SW480 (cell line): ENCODE measurements at places on chromosomes 11 and 22.

GRCh38 chr11:8285796-8286195, 22.1 kb upstream of the LMO1 start:
- DNase-seq, result no peak

- DNase-seq, result no peak
These were observed 22.4 kb downstream of the MMP10 start for GRCh38 chr11:102757823-102758549.

GRCh38 chr11:87215236-87215635, 177.5 kb downstream of the TMEM135 start:
- DNase-seq, result no peak

- DNase-seq, result no peak
These were observed 85.4 kb downstream of the MYO18B start for GRCh38 chr22:25827415-25827814.

DNA sequence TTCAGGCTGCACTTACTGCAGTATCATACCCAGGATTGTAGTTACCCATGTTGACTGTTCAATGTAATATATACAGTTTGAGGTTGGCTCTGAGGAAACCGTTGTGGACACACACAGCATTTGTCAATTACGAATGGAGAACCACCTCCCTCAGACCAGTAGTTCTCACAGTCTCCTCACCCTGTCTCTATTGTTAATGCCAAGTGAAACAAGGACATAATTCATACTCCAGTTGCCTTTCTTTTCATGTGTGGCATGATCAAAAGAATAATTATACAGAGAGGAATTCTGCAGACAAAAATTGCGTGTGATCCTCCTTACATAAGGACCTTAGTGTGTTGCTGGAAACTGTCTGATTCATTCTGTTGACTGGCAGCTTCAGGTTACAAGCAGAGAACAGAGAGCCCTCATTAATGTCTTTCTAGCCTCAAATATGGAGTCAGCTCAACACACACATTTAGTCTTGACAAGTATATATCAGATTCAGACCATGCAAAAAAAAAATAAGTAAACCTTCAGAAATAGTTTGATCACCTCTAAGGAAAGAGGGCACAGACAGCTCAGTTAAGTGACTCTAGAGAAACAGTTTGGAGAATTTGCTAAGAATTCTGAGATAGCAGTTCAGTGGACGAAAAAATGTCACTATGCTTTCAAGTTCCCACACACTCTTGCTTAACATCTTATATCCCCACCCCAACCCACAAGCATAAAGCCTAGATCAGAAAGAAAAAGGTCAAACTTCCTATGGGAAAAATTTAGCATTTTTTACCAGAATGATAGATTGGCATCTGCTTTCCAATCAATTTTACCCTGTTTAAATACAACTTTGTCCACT, 96.1 kb downstream of the MAML2 start:
- DNase-seq, result no peak

- DNase-seq, result no peak
These were observed 128.1 kb downstream of the WNT7B start for GRCh38 chr22:45848904-45849303.

DNA sequence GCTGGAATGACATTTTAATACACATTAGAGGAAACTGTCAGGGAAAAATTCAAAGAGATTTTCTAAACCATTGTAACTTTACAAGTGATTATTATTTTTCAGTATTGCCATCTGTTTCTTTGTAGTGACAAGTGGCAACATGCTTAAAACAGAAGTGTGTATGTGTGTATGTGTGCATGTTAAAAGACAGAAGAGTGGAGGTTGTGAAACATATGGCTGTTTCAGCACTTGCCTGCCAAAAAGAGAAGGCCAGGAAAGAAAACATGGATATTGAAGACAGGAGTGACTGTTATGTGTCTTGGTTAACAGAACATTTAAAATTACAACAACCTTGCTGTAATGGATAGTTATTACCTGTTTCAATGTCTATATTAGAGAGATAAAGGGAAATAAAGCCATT, 24.3 kb upstream of the VWA5A start:
- no peak for DNase-seq

- DNase-seq, result no peak
These were observed 158.5 kb downstream of the CCDC34 start for GRCh38 chr11:27204529-27204928.

- DNase-seq, result no peak
These were observed 12.9 kb downstream of the MICAL2 start for GRCh38 chr11:12123273-12123672.

GRCh38 chr11:62004473-62004872, 37.0 kb upstream of the FTH1 start:
- DNase-seq, result no peak

- peak; percentile 31 for DNase-seq
These were observed 789.4 kb upstream of the KIRREL3 start for GRCh38 chr11:127789927-127790326.

- no peak for DNase-seq
These were observed 2.1 kb upstream of the PSMA1 start for GRCh38 chr11:14522245-14522644.

DNA sequence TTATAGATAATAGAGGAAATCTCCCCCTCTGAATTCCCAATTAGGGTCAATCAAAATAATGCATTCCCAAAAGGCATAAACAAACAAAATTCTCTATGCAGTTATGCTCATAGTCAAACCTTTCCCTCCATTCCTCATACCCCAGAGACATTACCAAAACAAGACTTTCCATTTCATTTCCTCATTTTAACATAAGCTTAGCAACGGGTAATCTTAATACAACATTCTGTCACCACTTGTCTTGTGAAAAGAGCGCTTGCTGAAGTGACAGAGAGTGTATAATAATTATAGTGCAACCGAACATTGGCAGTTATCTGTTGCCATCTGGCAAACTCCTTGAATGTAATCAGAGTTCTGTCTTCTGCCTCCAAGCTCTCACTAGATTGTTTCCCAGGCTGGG, 1.2 kb upstream of the SLN start:
- DNase-seq, result no peak

DNA sequence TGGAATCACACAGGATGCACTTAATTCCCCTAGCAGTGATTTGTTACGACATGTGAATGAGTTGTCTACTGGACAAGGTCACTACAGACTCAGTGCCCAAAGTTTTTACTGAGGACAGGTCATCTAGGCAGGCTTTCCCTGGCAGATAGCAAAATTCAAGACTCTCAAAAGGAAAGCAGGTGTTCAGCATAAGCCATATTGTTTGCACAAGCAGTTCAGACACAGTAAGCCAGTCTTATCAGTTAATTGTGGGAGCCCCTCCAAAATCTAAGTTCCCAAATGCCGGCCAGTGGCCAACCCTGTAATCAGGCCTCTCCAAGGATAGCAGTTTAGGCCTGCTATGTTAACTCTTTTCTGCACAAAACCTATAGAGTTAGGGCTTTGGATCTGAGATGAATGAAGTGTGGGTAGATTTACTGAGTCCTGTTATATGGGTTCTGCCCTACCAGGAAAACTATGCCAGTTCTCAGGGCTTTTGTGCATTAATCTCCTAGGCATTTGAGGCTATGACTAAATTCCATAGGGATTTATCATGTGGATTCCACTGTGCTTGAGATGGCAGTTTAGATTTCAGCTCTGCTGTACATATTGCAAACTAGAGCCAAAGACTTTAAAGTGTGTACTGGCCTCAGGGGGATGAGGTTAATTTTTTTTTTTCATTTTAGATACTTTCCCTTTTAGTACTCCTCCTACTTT, 4.8 kb upstream of the ARHGEF12 start:
- peak; percentile 83 for DNase-seq

- DNase-seq, result no peak
These were observed 62.0 kb downstream of the FDX1 start for GRCh38 chr11:110491577-110492320.

DNA sequence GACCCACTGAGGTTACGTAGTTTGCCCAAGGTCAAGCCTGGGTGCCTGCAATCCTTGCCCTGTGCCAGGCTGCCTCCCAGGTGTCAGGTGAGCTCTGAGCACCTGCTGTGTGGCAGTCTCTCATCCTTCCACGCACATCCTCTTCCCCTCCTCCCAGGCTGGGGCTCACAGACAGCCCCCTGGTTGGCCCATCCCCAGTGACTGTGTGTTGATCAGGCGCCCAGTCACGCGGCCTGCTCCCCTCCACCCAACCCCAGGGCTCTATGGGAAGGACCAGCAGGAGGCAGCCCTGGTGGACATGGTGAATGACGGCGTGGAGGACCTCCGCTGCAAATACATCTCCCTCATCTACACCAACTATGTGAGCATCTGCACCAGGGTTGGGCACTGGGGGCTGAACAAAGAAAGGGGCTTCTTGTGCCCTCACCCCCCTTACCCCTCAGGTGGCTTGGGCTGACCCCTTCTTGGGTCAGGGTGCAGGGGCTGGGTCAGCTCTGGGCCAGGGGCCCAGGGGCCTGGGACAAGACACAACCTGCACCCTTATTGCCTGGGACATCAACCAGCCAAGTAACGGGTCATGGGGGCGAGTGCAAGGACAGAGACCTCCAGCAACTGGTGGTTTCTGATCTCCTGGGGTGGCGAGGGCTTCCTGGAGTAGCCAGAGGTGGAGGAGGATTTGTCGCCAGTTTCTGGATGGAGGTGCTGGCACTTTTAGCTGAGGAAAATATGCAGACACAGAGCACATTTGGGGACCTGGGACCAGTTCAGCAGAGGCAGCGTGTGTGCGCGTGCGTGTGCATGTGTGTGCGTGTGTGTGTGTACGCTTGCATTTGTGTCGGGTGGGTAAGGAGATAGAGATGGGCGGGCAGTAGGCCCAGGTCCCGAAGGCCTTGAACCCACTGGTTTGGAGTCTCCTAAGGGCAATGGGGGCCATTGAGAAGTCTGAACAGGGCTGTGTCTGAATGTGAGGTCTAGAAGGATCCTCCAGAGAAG, 1.6 kb downstream of the GSTP1 start:
- no peak for DNase-seq

GRCh38 chr11:47912843-47913437, 64.8 kb upstream of the NUP160 start:
- DNase-seq, result no peak

- peak; percentile 77 for DNase-seq
These were observed 495 bp downstream of the GPR137 start for GRCh38 chr11:64285885-64286800.

GRCh38 chr11:5796541-5796940, 5.5 kb upstream of the OR52N1 start:
- DNase-seq, result peak; percentile 8

DNA sequence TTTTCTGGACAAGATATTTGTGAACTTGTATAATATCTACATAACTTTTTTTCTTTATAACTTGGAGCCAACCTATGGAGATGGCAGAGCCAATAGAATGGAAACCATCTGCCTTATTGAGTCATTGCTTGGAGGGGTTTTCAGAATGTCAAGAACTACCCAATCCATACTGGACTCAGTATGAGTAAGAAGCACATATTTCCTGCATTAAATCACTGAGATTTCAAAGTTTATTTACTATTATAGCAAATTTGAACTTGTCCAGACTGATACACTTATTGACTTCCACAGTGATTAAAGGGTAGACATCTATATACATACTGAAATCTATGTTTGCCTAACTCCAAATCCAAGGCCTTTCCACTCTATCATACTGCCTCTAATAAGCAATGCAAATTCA, 704.0 kb downstream of the KCNA4 start:
- DNase-seq, result no peak

DNA sequence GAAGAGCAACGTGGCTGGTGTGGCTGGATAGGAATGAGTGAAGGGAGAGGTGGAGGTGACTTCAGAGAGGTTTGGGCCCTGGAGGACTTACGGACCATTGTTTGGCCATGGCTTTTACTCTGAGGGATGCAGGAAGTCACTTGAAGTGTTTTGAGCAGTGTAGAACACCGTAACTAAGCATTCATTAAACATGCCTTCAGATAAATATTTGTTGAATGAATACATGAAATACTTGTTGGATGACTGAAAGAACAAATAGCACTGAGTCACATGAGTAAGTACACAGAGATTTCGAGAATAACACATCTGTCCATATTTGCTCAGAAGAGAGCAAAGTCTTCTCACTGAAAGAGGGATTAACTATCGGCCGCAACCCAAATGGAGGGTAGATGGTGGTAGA, 182.7 kb upstream of the SNX19 start:
- DNase-seq, result no peak

DNA sequence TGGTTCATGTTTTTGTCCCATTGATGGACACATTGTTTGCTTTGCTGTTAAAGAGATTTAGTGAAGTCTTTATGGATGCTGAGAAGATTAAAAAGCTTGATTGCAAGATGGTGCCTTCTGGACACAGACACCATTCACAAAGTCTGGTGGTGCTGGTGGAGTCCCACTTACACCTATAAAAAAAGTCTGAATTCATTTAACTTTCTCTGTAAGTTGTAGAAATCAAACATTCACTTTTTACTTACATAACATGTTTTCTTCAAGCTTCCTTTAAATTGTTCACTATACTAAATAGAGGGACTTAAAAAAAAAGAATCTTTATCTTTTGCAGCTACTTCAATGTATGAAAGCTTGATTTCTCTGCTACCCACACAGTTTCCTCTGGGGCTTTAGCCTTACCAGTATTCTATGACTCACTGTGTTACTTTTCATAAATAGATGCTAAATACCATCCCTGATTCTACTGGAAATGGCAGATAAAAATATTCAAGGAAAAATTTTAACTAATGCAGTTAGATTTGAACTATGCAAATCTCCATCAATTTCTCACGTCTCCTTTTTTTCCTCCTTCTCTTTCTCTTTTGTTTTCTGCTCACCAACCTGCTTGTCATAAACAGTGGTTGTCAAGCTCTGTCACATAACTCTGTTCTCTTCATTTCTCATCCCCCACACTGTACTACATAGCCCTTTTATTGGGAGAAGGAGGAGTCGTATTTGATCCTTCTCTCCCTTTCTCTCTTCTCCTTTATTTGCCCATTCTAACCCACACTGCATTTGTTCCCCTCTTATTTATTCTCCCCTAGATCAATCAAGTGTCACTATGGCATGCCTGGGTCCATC, 89.7 kb downstream of the FAM76B start:
- DNase-seq, result no peak

GRCh38 chr11:130528298-130529261, 80.1 kb downstream of the ADAMTS15 start:
- DNase-seq, result peak; percentile 64

GRCh38 chr11:45815747-45816146, 10.8 kb downstream of the SLC35C1 start:
- peak; percentile 66 for DNase-seq

GRCh38 chr11:9219115-9219514, 46.0 kb downstream of the DENND5A start:
- DNase-seq, result no peak

- no peak for DNase-seq
These were observed 206.2 kb downstream of the MAML2 start for GRCh38 chr11:96136613-96137298.
